ENCODE measurements at places on chromosomes 3 and 15. TPM values are rescaled to one million over a fixed set of nuclear protein-coding genes. Genes with fewer than 3 reads are reported as not detected.

FGD5 gene
- not detected for total RNA-seq

LRRC58 gene
- total RNA-seq = 21.8 TPM

GRCh38 chr3:30606301-30607031 lies at the start of gene TGFBR2:
TGFBR2 (plus strand) TSS chr3:30606601; CDS start chr3:30606884, 283 bp downstream.
- DNase-seq = peak; percentile 88
- H3K36me3 ChIP-seq = no peaks in the 10 kb centered on the region
- H3K27me3 ChIP-seq = no peaks in the 10 kb centered on the region
- peak within 1 kb of the TSS; percentile 96 for H3K27ac ChIP-seq
- H3K4me1 ChIP-seq = peaks cover 34% of the 10 kb centered on the region

DNA sequence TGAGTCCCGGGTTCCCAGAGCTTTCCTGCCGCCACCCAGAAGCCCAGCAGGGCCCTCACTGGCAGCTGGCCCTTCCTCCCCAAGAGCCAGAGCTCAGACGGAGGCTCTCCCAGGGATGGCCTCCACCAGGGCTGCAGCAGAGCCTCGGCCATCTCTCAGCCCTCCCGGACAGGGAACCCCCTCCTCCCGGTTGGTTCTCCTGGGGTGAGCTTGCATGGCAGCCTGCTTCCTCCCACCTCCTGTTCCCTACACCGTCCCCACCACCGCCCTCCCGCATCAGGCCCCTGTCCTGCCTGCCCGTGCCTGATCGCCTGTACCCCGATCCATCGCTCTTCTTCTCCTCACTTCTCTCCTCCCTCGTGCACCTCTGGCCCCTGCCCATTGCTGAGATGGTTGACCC lies 24.1 kb upstream of the MUC4 start:
- no peak for DNase-seq
- no peaks in the 10 kb centered on the region for H3K27me3 ChIP-seq
- no peak overlapping the region for H3K27ac ChIP-seq
- H3K4me3 ChIP-seq = no peak overlapping the region
- H3K4me1 ChIP-seq = no peaks in the 10 kb centered on the region

- peaks cover 3% of the 10 kb centered on the region for H3K4me1 ChIP-seq
- no peaks in the 10 kb centered on the region for H3K36me3 ChIP-seq
- no peak overlapping the region for H3K4me3 ChIP-seq
- no peak for DNase-seq
- no peaks in the 10 kb centered on the region for H3K27me3 ChIP-seq
- no peak overlapping the region for H3K27ac ChIP-seq
Measured at GRCh38 chr15:73328149-73328820, 40.5 kb downstream of the HCN4 start.

DNA sequence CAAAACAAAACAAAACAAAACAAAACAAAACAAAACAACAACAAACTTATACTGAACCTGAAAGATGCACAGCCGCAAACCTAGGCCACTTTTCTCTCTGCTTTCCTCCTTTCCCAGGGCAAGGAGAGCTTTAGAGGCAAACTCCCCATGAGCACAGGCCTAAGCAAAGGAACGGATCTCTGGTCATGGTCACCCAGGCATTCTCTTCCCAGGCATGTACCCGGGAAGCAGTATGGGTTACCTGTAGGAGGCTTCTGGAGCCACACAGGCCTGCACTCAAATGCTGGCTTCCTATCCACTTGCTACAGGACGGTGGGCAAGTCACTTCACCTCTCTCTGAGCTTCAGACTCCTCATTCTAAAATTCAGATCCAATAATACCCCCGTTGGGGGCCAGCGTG lies 171.8 kb downstream of the SMAD6 start:
- DNase-seq = no peak
- H3K4me3 ChIP-seq = no peak overlapping the region
- no peaks in the 10 kb centered on the region for H3K27me3 ChIP-seq
- no peaks in the 10 kb centered on the region for H3K36me3 ChIP-seq
- H3K4me1 ChIP-seq = no peaks in the 10 kb centered on the region

DNA sequence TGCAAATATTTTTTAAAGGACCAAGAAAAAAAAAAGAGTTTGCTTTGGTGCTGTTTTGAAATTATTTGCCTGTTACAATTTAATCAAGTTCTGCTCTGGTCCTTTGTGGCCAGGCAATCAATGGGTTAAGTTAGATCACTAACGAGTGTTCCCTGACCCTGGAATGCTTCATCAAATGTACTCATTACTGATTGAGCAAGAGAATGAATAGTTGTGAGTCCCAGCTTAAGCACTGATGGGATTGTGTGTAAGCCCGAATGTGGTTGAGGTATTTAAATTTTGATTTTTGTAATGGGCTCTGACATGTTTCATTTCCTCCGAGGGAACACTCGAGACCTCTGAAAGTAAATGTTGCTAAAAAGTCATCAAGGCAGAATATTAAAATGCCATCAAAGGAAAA lies 699.1 kb downstream of the MCTP2 start:
- H3K27ac ChIP-seq = no peak overlapping the region
- no peaks in the 10 kb centered on the region for H3K27me3 ChIP-seq
- no peaks in the 10 kb centered on the region for H3K4me1 ChIP-seq
- no peaks in the 10 kb centered on the region for H3K36me3 ChIP-seq
- DNase-seq = no peak

- peaks cover 6% of the 10 kb centered on the region for H3K27me3 ChIP-seq
- no peaks in the 10 kb centered on the region for H3K36me3 ChIP-seq
- no peak for DNase-seq
- H3K4me3 ChIP-seq = no peak overlapping the region
- H3K4me1 ChIP-seq = peaks cover 5% of the 10 kb centered on the region
- no peak overlapping the region for H3K27ac ChIP-seq
Measured at GRCh38 chr3:134795746-134796280, 753 bp downstream of the EPHB1 start.

GRCh38 chr15:66951531-66952320 lies 113.7 kb upstream of the SMAD3 start:
- no peak overlapping the region for H3K4me3 ChIP-seq
- no peak overlapping the region for H3K27ac ChIP-seq
- H3K27me3 ChIP-seq = no peaks in the 10 kb centered on the region
- DNase-seq = no peak
- H3K4me1 ChIP-seq = no peaks in the 10 kb centered on the region
- H3K36me3 ChIP-seq = no peaks in the 10 kb centered on the region
